ENCODE measurements at places on chromosomes 13 and 19.

DNA sequence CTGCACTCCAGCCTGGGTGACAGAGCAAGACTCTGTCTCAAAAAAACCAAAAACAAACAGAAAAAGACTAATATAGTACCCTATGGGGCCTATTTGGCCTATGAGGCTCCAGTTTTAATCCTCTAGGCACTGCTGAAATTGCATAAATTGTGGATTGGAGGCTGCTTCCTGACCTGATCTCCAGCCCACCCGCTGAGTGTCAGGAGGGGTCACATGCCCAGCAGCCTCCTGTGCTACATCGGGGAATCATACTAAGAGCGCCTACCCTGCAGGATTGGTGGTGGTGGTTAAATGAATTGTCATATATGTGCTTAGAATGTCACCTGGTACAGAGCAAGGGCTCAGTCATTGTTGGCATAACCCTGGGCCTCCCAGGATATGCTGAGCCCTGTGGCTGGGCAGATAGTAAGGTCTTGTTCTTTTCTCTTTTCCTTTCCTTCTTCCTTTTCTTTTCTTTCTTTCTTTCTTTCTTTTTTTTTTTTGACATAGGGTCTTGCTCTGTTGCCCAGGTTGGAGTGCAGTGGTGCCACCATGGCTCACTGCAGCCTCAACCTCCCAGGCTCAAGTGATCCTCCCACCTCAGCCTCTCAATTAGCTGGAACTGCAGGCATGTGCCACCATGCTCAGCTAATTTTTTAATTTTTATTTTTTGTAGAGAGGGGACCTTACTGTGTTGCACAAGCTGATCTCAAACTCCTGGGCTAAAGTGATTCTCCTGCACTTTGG is 31.3 kb downstream of the LTBP4 start:
- DNase-seq: no peak

- no peak for DNase-seq
Observed at GRCh38 chr13:88707646-88708045, 1036.5 kb downstream of the SLITRK5 start.

DNA sequence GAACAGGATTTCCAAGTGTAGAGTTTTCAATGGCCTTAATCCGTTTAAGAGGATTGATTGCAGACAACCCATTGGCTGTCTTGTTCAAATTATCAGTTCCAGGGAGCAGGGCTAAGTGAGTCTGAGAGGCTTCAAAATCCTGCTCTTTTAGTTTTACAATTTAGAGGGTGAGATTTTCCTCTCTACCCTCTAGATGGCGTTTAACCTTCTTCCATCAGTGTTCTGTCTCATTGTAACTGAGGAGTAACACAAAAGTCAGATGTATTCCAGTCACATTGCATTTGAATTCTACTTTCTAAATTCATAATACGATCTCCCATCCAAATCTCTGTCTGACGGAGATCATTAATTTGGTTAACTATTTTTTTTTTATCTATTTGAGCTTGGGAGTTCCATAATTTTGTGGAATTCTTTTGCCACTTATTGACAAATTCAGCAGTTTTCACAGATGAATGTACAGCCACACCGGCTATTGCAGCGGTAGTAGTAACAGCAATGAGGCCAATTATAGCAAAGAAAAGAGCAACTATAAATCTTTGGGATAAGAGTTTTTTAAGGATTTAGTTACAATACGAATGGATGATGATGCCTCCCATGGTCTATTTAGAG is 7.8 kb upstream of the C19orf84 start:
- no peak for DNase-seq

- no peak for DNase-seq
Observed at GRCh38 chr19:50601407-50602088, 33.3 kb upstream of the LRRC4B start.

DNA sequence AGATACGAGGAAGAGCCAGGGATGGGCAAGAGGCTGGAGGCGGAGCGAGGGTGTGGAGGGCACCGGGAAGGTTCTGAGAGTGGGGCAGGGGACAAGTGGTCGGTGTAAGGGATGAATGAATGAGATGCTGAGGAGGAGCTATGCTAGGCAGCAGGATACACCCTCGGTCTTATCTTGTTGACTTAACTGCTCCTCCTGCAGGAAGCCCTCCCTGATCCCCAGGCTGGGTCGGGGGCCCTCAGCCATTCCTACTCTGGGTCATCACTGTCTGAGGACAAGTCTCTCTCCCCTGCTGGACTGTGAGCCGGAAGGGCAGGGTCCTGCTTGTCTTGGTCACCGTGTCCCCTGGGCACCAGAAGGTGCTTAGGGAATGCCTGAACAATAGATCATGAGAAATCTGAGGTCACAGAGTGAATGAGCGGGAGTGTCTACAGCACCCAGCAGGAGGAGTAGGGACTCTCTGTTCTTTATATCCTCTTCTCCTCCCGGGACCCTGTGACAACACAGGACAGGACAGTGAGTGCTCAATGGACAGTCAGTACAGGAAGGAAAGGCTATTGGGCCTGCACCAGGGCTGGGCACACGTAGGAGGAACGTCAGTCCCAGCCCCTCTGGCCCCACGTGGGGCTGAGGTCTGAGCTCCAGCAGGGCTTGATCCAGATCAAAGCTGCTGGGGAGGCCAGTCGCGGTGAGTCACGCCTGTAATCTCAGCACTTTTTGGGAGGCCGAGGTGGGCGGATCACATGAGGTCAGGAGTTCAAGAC is 6.5 kb downstream of the NKPD1 start:
- DNase-seq: no peak

DNA sequence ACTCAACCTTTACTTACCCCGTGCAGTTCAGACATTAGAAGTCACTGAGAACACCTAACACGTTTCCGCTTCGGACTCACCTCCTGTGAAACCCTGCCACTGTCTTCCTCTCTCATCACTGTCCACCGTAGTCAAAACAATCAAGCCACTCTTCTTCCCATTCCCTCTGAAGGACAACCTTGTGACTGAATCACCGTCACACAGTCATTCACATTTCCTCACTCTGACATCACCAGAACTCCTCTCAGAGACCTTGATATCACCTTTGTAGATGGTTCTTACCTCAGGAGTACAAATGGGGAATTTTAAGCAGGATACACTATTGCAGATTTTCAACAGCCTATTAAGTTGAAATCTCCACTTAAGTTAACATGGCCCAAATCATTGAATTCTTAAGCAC is 1.3 kb upstream of the KBTBD6 start:
- DNase-seq: no peak

GRCh38 chr19:27742041-27742440 is 1470.9 kb downstream of the UQCRFS1 start:
- no peak for DNase-seq

GRCh38 chr19:46748325-46749109 is 2.3 kb upstream of the STRN4 start:
- peak; percentile 61 for DNase-seq

GRCh38 chr13:98997738-98998641 is 20.1 kb upstream of the DOCK9 start:
- no peak for DNase-seq

GRCh38 chr19:47157431-47158321 is 27.0 kb downstream of the SAE1 start:
- no peak for DNase-seq

DNA sequence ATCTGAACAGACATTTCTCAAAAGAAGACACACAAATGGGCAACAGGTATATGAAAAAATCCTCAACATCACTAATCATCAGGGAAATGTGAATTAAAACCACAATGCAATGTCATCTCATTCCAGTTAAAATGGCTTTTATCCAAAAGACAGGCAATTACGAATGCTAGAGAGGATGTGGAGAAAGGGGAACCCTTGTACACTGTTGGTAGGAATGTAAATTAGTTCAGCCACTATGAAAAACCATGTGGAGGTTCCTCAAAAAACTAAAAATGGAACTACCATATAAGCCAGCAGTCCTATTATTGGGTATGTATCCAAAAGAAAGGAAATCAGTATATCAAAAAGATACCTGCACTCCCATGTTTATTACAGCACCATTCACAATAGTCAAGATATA is 24.7 kb upstream of the ZC3H13 start:
- no peak for DNase-seq

GRCh38 chr13:98459721-98460370 is 117.1 kb downstream of the STK24 start:
- DNase-seq: no peak

DNA sequence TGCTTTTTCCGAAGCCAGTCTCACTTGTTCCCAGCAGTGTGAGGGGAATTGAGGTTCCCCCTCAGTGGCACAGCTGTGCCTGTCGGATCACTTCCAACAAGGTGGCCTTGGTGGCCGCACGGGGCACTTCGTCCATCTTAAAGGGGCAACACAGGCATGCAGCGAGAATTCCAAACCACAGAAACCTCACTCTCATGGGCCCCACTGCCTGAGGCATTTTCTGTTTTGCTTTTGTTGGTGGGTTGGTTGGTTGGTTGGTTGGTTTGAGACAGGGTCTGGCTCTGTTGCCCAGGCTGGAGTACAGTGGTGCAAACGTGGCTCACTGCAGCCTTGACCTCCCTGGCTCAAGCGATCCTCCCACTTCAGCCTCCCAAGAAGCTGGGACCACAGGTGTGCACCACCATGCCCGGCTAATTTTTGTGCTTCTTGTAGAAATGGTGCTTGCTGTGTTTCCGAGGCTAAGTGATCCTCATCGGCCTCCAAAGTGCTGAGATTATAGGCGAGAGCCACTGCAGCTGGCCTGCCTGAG is 3.7 kb upstream of the NDUFS7 start:
- DNase-seq: no peak

GRCh38 chr13:46103037-46103436 is 1.8 kb downstream of the CPB2 start:
- DNase-seq: no peak

- DNase-seq: no peak
Observed at GRCh38 chr13:113554333-113554700, 30.2 kb upstream of the TFDP1 start.

DNA sequence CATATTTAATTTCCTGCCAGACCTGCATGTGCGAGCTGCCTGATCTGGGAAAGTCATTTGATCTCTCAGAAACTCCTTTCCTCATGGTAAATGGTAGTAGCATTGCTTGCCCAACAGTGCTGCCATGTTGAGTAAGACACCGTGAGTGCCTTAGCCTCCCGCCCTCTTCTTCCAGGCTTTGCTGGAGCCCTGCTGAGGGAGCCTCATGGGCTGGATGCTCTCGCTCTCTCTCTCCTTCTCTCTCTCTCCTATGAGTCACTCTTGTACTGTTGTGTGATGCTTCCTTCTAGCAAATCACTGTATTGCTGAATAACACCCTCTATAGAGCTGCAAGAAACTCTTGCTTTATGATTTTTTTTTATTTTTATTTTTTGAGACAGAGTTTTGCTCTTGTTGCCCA is 365.5 kb downstream of the UQCRFS1 start:
- no peak for DNase-seq

DNA sequence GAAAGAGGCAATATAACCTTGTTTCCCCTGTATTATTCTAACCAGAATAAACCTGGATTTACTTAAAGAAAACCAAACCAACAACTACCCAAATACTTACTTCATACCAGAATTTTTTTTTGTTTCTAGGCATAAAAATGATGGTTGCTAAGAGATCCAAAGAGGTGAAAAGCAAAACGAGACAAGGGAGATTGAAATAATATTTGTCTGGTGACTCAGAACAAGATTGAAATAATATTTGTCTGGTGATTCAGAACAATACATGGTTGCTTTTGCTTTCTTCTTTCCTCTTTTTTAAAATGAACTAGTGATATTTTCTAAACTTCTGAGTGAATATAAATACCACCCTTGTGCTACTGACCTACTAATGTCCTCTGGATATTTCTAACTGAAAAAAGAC is 592.9 kb downstream of the KCTD12 start:
- DNase-seq: no peak

DNA sequence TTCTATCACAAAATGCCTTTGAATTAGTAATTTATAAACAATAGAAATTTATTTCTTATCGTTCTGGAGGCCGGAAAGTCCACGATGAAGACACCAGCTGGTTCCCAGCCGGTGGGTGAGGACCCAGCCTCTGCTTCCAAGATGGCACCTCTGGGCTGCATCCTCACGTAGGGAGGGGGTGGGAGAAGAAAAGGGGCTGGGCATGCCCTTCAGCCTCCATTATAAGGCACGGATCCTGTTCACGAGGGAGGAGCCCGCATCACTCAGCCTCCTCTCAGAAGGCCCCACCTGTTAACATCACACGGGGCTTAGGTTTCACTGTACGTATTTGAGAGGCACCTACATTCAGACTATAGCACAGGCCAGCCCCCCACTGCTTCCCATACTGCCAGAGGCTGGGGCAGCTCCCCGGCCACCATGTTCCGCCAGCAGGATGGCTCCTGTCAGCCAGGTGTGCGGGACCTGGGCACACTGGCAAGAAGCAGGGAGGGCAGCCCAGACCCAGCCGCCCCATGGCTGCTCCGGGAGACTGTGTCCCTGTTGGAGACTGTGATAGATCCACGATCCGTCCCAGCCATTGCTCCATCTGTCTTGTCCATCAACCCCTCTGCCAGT is 131.6 kb downstream of the SOX1 start:
- no peak for DNase-seq

- DNase-seq: no peak
Observed at GRCh38 chr19:58355215-58355796, 2.0 kb upstream of the A1BG start.

GRCh38 chr13:31175847-31176532 is 14.3 kb upstream of the HSPH1 start:
- no peak for DNase-seq

DNA sequence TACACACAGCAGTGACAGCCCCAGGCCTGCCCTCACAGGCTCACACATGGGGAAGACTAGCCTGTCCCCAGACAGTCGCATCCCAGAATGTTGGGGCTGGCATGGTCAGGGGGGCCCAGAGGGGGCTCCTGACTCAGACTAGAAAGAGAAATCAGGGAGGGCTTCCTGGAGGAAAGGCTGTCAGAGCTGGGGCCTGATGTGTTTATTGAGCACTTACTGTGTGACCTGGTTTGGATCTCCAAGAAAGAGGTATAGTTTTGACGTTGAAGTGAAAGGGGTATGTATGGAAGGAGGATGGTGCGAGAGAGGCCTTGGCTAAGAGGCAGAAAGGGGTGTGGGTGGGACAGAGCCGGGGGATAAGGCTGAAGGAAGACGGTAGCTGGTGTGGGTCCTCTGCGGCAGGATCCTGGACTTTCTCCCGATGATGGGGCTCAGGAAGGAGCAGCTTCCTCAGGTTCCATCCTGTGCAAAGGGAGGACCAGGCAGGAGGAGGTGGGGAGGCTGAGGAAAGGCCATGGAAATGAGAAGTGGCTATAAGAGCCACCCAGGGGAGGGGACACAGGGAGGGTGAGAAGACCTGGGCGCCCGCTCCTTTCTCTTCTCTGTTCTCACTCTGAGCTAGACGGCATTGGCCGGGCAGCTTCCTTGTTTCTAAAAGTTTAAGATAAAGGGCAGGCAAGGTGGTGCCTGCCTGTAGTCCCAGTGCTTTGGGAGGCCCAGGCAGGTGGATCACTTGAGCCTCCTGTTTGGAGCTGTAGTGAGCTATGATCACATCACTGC is 16.1 kb upstream of the BCL3 start:
- DNase-seq: no peak

DNA sequence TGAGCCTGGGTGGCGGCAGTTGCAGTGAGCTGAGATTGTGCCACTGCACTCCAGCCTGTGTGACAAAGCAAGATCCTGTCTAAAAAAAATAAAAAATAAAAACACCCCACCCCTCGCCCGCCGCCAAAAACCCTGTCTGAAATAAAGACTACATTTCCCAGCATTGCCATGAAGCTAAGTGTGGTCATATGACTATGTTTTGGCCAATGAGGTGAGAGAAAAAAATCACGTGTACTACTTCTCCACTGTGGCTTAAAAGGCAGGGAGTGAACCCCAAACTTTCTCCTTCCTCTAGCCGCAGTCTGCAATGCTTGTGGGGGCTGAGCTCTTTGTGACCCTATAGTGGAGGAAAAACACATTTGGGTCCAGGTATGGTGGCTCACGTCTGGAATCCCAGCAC is 54.9 kb downstream of the COLGALT1 start:
- DNase-seq: no peak

- no peak for DNase-seq
Observed at GRCh38 chr13:25967144-25967543, 84.7 kb downstream of the SHISA2 start.

Measured in stimulated activated CD8-positive, alpha-beta memory T cell treated with anti-CD3 and anti-CD28 coated beads, Interleukin-4, amount 100 ng/mL, for 1 hour (primary cell).